NCI-H2029 (cell line): ENCODE measurements at places on chromosomes 3 and 15.
A peak's percentile ranks its signal among the peaks of the same experiment; 100 is the strongest.

DNA sequence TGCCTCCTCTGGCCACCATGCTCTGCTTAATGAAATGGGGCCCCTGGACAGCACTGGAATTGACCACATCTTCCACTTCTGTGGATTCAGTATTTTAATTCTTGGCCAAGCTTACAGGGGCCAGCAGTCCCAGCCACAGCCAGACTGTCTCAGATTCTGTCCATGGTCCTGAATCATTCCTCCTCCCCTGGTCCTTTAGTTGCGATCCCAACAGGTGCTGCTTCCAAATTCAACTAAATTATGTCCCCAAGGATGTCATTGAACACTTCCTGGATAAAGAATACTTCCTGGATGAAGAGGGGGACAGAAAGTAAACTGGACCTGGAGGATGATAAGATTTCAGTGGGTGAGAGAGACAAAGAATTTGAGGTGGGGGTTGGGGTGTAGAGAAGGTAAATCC lies 111.1 kb upstream of the FOXB1 start:
- DNase-seq, result no peak

GRCh38 chr15:67042551-67043142 lies 22.8 kb upstream of the SMAD3 start:
- no peak for DNase-seq

GRCh38 chr3:188421836-188422540 lies 268.0 kb downstream of the LPP start:
- DNase-seq, result no peak

DNA sequence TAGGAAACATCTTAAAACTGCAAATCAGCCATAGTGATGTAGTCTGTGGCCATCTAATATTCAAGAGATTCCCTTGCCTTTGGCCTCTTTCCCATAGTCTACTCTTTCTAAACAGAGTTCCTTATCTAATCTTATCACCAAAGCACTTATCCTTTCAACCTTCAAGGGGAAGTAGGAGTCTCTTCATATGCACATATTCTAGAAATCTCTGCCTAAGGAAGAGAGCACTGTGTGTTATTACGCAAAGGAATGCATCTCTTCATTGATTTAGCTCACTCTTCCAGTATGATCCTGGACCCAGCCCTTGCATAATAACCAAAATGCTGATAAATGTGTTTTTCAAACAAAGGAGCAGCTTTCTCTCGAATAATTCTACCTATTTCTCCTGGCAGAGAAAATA lies 253.7 kb upstream of the TPRG1 start:
- no peak for DNase-seq

GRCh38 chr3:195208183-195208582 lies 62.8 kb downstream of the XXYLT1 start:
- no peak for DNase-seq

DNA sequence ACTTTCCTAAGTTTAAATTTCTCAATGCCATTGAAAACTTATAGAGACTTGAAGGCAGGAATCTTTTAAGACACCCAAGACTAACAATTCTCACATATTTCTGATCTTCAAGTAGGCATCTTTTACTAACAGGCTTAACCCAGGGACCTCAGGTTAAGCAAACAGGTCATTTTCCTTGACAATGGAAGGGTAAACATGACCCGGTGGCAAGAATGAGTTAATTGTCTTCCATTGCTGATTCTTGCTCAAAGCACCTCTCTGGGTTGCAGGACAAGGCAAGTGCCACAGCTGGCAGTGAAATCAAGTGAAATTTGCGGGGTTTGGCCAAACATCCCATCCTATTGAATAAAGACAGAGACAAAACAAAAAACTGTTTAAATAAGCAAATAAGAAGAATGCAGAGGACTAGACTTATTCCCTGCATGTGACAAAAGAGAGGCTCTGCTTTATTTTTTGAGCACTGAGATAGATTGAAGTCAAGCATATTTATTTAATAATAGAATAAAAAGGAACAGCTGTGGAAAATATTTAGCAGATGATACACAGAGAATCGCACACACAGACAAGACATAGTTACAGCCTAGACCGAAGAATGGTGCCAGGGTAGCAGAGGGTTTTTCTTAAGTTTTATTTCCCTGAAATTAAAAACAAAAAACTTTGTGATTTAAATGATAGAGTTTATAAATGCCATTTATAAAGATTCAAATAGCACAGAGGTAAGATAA lies 56.0 kb upstream of the MITF start:
- DNase-seq, result no peak

DNA sequence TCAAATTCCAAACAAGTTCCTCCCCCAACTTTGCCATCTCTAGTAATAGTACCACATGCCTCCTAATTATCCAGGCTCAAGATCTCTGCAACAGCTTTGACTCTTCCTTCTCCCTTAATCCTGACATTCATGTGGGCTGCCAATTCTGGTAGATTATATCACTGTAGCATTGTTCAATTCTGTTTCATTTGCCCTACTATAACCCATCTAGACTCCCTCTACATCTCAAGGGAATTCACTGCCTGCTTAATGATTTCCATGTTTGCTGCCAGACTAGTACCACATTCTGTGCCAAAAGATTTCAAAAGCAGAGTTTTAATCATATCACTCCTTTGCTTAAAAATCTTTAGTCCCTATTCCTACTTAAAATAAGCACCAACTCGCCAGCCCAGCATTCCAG lies 34.6 kb upstream of the PPIB start:
- no peak for DNase-seq

- no peak for DNase-seq
These were observed 113.8 kb downstream of the AKAP13 start for GRCh38 chr15:85494048-85494777.

DNA sequence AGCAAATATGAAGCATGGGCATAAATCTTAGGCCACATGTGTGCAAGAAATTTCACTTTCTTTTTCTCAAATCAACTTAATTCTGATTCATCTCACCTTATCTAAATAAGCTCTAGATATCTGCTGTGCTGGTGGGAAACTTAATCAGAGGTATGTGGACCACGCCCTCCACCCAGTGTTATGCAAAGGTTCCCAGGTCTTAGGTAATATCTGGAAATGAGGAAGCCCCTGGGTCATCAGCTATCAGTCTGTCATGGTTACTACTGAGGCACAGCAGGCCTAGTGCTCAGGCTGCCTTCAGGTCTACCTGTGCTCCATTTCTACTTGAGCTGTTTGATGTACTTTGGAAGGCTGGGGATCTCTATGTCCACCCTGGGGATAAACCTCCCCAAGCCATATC lies 134.4 kb upstream of the KCNH8 start:
- no peak for DNase-seq

GRCh38 chr15:49370782-49371181 lies 52.3 kb upstream of the FGF7 start:
- no peak for DNase-seq

GRCh38 chr3:29693863-29694262 lies 413.0 kb downstream of the RBMS3 start:
- no peak for DNase-seq

DNA sequence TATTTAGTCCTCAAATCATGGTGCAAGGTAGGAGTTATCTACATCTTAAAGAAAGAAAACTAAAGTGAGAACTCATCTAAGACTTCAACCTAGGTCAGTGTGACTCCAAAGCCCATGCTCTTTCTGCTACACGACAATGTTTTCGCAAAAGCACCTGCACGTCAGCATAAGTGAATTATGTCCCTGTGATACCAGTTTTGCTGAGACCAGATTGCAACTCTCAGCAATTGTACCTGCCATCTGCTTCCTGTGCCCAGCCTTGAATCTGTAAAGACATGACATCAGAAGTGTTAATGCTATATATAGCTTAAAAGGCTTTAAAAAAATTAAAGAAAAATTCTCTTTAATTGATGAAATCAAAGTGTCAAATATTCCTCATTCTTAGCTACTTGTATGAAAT lies 43.4 kb downstream of the RETNLB start:
- DNase-seq, result no peak

- DNase-seq, result no peak
These were observed 9.5 kb downstream of the CCR9 start for GRCh38 chr3:45895686-45896468.

DNA sequence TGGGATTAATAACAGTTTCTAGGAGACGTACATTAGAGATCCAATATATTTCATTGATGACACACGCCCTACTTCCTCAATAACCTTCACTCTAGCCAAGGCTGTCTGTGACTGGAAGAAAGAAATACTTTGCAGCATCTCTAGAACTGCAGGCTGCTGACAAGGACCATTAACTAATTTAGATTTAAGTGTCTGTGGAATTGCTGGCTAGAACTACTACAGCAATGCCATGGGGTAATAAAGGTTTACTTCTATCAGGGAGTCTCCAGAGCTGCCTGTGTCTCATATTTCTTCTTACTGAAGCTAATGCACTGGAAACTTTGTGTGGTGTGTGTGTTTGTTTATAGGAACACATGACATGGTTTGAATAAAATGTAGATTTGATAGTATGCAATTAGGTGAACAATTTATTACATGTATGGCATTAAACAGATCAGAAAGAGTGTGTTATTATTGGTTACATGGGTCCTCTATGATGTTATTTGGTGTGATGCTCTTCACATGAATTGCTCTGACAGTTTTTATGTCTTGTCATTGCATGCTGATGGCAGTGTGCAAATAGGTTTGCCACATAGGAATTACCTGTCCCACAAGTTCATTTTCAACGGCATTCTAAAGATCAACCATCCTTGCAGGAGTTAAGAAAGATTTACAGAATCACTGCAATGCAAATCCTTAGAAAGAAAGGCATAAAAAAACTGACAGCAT lies 916.2 kb upstream of the CADM2 start:
- no peak for DNase-seq

GRCh38 chr15:48541341-48542278 lies 103.9 kb downstream of the FBN1 start:
- no peak for DNase-seq

DNA sequence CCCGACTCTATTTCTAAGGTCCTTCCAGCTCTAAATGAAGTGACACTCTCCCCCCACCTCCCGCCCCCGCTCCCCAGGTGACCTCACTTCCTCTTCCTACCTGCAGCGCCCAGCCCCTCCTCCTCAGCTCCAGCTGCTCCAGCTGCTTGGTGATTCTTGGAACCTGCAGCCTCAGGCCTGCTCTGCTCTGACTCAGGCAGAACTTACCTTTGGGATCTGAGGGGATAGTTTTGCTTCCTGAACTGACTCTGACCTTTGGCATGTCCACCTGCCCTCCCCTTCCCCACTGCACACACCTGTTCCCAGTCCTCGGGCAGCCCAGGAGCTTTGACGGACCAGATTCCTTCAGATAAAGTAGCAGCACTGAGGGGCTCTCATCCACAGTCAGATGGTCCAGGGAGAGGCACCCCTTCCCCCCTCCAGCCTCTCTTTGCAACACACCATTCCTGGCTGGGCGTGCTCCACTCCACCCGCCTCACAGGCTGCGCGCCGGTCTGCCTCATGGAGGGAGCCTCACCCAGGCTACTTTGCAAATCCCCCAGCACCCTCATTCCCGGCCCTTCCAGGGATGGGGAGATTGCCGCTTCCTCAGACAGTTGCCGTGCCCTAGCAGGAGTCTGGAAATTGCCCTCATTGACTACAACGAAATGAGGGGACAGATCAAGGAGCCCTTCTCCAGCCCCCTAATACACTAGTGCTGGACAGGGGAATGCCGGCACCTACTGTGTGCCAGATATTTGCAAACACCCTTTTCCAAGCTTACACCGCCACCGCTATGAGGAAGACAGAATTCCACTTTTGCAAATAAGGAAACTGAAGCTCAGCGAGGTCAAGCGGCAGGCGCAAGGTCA lies 692 bp upstream of the C15orf39 start:
- peak; percentile 74 for DNase-seq

GRCh38 chr3:57158813-57159738 lies 6.1 kb downstream of the IL17RD start:
- DNase-seq, result peak; percentile 50

GRCh38 chr3:101903451-101903871 lies 54.1 kb downstream of the NFKBIZ start:
- DNase-seq, result no peak

- DNase-seq, result no peak
These were observed 52.7 kb upstream of the ATOSA start for GRCh38 chr15:52731732-52732470.

- no peak for DNase-seq
These were observed 68.2 kb downstream of the IQGAP1 start for GRCh38 chr15:90456236-90456635.

GRCh38 chr3:183044547-183045229 lies 54.6 kb downstream of the MCCC1 start:
- DNase-seq, result no peak

- DNase-seq, result no peak
These were observed 955.0 kb upstream of the ALCAM start for GRCh38 chr3:104411757-104412156.

- no peak for DNase-seq
These were observed 758.3 kb downstream of the GBE1 start for GRCh38 chr3:81003008-81003645.

GRCh38 chr3:115350606-115351005 lies 203.5 kb upstream of the ZBTB20 start:
- no peak for DNase-seq

GRCh38 chr3:192902549-192902948 lies 15.1 kb downstream of the MB21D2 start:
- no peak for DNase-seq

- DNase-seq, result no peak
These were observed 123.0 kb upstream of the NR2F2 start for GRCh38 chr15:96207377-96208006.

- DNase-seq, result no peak
These were observed 5.9 kb downstream of the SYNM start for GRCh38 chr15:99110581-99111320.

DNA sequence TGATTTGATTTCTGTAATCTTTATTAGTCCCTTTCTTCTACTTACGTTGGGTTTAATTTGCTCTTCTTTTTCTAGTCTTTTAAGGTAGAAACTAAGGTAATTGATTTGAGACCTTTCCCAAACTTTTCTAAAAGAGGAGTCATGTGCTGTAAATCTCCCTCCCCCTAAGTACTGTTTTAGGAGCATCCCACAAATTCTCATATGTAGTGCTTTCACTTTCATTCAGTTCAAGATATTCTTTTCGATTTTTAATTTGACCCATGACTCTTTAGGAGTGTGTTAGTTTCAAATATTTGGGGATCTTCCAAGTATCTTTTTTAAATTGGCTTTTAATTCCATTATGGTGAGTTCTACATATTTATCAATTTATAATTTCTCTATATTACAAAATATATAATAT lies 241.8 kb downstream of the CTNNB1 start:
- DNase-seq, result no peak

DNA sequence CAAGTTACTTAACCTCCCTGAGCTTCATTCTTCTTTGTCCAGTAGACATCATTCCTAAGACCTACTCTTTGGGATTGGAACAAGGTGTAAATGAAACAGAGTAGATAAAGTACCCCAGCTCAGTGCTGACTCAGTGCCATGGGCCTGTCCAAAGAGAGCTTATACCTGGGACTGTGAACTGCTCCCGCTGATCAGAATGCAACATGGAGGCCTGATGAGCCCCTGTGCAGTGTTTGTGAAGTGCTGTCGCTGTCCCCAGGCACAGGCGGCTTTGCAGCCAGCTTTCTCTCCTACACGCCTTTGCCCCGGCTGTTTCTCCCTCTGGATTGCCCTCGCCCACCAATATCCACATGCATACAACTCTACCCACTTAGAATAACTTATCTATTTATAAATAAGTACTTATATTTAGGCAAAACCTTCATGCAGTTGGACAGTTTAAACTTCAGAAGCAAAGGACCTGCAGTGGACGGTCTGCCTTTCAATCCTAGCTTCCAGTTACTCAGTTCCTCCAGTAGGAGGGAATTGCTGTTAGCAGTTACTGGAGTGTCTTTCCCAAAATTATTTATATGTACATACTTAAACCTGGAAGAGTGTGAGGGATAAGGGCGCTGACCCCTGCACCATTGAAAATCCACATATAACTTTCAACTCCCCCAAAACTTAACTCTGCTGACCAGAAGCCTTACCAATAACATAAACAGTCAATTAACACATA lies 80.0 kb downstream of the CORO2B start:
- no peak for DNase-seq
